Lung (tissue), 17 donors: ENCODE measurements at places on chromosomes 16 and 17. TPM values are rescaled to one million over a fixed set of nuclear protein-coding genes. Genes with fewer than 3 reads are reported as not detected.
A peak's percentile ranks its signal among the peaks of the same experiment; 100 is the strongest.

DNA sequence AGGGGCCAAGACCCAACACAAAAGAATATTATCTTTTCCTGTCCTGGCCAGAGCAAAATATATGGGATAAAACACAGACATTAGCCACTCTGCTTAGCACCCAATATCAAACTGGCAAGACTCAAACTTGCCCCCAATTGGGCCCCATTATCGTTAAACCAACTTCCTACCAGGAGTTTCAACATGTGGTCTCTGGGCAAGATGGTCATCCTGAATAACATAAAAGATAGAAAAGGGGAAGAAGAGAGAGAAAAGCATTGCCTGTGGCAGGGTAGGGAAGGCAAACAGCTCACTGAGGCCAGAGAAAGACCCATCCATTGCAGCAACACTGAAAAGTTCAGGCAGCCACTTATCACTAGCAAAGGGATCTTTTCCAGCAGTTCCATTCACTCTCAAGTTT, 502.1 kb downstream of the KIF2B start:
- no peak for DNase-seq

DNA sequence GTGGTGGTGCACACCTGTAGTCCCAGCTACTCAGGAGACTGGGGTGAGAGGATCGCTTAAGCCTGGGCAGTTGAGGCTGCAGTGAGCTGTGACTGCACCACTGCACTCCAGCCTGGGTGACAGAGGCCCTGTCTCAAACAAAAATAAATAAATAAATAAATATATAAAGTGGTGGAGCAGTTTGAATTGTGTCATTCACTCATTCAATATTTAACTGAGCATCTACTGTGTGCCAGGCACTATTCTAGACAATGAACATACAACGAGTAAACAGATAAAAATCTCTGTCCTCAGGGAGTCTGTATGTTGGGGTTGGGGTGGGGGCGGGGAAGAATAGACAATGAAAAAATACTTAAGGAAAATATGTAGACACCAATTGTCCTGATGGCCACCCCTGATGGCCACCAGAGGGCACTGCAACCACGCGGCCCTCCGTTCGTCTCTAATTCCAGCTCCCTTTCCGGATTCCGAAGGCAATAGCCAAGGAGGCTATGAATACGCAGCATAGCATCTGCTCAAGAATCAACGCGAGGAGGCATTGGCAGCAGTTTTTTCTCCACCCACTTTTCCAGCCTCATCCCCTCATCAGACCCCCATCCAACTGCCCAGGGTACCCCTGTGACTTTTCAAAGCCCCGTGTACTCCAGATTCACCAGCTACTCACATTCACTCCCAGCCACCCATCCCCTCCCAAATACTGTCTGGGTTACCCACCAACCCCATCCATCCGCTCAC, 21.4 kb downstream of the QPRT start:
- DNase-seq: peak; percentile 80

GRCh38 chr16:31198207-31198882, 4.2 kb downstream of the PYCARD start:
- no peak for DNase-seq

DNA sequence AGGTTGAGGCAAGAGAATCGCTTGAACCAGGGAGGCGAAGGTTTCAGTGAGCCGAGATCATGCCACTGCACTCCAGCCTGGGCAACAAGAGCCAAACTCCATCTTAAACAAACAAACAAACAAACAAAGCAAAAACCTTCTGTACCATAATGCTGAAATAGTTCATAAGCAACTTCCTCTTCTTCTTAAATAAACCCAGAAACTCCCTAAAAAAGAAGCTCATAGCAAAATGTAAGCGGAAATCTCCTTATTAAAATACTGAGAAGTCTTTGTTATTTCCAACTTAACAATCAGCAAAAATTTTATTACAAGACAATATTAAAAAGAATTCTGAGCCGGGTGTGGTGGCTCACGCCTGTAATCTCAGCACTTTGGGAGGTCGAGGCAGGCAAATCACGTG, 82.8 kb downstream of the FBXL20 start:
- DNase-seq: no peak

TBC1D3 gene
- total RNA-seq: not detected

CMTM2 gene
- 3.7 TPM for total RNA-seq

DNA sequence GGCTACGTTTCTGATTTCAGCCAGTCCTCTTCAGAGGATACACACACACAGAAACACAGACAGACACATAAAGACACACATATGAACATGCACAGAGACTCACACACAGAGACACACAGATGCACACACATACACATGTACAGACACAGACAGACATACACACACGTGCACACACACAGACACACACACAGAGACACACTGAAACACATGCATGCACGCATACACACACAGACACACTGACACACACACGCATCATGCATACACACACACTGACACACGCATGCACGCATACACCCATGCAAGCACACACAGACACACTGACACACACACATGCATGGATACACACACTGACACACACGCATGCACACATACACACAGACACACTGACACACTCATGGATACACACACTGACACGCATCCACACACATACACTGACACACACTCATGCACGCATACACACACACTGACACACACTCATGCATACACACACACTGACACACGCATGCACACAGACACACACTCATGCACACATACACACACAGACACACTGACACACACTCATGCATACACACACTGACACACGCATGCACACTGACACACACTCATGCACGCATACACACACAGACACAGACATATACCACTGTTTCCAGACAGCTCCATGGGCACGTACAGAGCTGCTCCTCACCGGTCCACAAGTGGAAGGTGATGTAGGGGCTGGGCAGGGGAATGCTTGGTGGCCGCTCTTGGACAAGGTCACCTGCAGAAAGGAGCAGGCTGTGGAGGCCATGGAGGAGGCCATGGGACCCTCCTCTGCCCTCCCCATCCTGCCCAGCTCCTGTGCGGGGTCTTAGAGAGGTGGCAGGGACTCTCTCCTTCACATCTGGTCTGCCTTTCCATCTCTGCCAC, 30.1 kb upstream of the MFSD6L start:
- DNase-seq: no peak

SDR42E2 gene
- total RNA-seq: not detected

DNA sequence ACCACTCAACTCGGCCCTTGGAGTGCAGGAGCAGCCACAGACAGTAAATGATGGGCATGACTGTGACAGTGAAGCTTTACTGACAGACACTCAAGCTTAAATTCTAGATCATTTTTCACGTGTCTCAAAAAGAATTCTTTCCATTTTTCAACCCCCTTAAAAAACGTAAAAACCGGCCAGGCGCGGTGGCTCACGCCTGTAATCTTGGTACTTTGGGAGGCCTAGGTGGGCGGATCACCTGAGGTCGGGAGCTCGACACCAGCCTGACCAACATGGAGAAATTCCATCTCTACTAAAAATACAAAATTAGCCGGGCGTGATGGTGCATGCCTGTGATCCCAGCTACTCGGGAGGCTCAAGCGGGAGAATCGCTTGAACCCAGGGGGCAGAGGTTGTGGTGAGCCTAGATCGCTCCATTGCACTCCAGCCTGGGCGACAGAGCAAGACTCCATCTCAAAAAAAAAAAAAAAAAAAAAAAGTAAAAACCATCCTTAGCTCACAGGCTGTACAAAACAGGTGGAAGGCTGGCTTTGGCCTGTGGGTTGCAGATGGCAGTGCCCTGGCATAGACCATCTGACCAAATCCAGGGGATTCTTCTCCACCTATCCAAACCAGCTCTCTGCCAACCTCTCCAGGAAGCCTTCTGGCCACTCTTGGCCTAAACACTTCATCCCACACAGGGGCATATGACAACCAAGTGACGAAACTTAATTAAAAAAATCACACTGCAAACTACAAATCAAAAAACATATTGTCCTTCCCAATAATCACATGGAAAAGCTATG, 18.3 kb downstream of the TBC1D16 start:
- no peak for DNase-seq

CCL5 gene
- total RNA-seq: 3.2 TPM

ANKRD40CL gene
- not detected for total RNA-seq

ABCC6 gene
- 25.1 TPM for total RNA-seq

DNA sequence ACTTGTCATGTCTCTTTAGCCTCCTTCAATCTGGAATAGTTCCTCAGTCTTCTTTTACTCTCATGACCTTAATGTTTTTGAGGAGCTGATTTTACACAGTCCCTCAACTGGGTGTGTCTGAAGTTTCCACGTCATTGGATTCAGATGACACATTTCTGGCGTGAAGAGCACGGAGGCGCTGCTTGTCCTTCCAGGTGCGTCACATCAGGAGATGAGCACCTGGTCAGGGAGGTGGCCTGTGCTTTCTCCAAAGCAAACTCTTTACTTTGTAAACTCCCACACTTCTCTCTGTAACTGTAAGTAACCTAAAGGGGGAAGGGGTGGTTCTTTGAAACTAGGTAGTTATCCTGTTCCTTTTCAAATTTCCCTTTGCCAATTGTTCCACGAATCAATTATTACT, 52.5 kb upstream of the MNT start:
- no peak for DNase-seq

SULT1A1 gene
- total RNA-seq: 37.3 TPM

KRT26 gene
- not detected for total RNA-seq

- no peak for DNase-seq
Measured at GRCh38 chr16:85527042-85527766, 85.9 kb upstream of the GSE1 start.

DNAAF8 gene
- 5.1 TPM for total RNA-seq

ITGB4 gene
- 11.1 TPM for total RNA-seq

TMEM235 gene
- 0.97 TPM for total RNA-seq

DNA sequence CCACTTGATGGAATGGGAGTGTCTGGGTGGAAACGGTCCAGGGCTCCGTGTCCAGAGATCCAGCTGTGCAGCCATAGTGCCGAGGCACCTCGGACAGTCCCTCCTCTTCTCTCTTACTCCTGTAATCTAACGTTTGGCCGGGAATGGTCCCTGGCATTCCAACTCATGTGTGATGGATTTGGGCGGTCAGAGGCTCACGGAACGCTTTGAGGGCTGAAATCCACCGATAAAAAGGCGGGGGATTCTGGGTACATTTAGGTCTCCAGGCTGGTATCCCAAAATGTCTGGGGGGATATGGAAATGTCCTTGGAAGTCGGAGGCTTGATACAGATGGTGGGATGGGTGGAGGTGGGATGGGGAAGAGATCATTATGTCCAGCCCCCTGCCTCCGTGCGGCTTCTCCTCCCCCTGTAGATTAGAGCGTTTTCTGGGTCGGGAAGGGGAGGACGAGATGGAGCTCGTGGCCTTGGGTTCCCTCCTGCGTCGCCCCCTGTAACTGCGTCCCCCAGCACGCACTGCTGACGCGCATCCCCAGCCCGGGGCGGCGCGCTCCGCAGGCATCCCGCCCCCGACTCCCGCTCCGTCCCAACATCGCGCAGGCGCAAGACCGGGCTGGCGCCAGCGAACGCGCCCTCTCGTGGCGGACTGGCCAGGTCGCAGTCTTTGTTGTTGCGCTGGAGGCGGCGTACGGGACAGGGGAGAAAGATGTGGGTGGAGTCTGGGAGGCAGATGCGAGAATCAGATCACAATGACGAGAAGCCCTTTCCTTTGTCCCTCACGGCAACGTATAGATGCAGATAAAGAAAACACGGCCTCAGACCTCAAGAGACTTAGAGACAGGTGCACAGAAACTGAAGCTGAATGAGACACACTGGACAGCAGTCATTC, 4.5 kb upstream of the SGCA start:
- DNase-seq: peak; percentile 98

HIGD1B gene
- total RNA-seq: 23.9 TPM

DNA sequence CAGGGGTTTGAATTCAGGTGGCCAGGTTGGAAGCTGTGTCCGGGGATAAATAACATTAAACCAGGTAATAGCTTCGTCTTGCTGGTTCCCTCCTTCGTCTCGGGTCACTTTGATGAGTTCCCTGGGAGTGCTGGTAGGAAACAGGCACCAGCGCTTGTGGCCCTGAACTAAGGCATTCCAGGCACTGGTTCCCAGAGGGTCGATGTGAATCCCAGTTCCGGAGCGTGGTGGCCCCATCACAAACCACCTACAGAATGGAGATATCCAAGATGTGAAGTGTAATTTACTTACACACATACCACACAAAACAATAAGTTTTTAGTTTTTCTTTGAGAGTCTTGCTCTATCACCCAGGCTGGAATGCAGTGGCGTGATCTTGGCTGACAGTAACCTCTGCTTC, 2.6 kb downstream of the JMJD6 start:
- no peak for DNase-seq

ASB16 gene
- total RNA-seq: not detected

DNA sequence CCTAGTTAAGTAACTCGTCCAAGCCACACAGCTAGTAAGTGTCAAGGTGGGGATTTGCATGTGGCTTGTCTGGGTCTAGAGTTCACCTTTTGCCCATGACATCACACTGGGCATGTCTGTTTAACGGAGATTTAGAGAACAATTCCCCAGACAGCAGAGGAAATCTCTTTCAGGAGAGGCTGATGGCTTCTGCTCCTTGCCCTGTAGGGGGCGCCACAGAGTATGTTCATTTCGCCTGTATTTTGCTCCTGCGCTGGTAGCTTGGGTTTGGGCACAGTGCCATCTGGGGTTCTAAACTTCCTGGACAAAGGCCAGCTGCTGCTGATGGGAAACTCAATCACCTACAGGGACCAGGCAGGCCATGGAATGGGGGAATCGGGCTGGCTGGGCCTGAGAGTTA, 20.4 kb downstream of the OTOA start:
- no peak for DNase-seq

DNA sequence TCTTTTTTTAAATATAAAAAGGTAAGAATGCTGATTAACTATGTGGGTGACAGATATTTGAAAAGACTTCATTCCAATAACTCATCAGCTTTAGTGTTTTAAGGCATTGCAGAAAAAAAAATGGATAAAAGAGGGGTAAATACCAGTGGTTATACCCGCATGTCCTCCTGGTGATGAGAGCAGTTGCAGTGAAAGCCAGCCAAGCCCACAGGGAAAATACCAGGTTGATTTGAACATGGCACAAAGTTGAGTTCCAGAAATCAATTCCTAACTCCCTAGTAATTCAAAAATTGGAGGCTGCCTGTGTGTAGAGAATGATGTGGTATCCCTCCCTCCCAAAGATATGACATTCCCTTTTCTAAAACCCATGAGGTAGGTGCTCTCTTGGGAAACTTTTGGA, 453.2 kb upstream of the SOX9 start:
- DNase-seq: no peak

- DNase-seq: no peak
Measured at GRCh38 chr16:30663038-30663437, 4.8 kb downstream of the FBRS start.

- DNase-seq: no peak
Measured at GRCh38 chr17:82944990-82945389, 105.2 kb upstream of the ZNF750 start.

DNA sequence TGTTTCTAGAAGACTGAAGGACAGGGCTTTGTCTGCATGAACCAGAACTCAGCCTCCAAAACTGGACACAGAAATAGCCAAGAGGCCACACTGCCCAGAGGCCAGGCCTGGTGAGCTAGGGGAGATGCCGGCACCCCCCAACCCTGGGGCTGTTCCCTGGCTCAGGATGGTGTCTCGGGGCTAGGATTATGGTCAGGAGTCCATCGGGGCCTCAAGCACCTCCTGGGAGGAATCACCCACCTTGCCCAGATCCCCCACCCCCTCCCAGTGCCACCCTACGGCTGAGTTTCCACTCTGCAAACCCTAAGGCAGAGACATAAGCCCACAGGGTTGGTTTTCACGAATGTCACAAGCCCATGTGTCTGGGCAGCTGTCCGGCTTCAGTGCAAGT, 37.2 kb downstream of the SLC7A5 start:
- DNase-seq: no peak

- DNase-seq: peak; percentile 72
Measured at GRCh38 chr17:17783825-17784656, 52.7 kb downstream of the SREBF1 start.
